Activated CD4-positive, alpha-beta T cell treated with anti-CD3 and anti-CD28 coated beads, Interleukin-2, amount 50 U/mL, for 1 hour (primary cell): ENCODE measurements at places on chromosomes 7 and 10.

DNA sequence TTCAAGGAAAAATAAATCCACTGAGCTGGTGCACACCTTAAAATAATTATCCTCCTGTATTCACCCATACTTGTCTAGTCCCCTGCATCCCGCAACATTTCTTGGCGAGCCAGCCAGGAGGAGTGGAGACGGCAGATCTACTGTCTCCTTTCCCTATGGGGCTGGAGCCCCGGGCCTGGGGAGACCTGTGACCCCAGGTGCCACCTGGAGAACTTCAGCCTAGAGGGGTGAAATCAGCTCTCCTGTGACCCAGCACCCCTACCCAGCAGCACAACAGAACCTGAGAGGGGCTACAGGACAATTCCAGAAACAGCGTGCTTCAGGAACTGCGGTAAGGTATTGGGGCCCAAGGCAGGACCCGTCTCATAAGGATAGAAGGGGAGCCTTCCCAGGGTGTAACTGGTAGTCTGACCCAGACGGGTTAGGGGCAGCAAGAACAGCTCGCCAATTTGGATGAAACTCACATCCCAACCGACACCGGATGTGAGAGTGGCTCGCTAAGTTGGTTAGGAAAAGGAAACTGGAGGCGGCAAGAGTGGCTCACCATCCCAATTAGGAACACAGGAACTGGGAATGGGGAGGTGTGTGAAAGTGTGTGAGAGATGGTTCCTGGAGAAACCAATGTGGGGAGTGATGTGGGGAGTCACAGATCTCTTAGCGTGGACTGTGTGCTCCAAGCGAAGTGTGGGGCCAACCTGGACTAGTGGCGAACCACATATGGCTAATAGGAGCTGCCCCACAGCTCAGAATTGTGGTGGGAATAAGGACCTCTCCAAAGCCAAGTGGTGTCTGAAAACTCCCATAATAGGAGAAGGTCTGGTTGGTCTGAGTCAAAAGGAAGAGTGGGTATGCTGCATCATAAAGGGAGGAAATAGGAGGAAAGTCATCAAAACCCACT is 15.1 kb upstream of the DENND2A start:
- DNase-seq = no peak

GRCh38 chr7:146728141-146728540 is 611.5 kb downstream of the CNTNAP2 start:
- no peak for DNase-seq

- DNase-seq = no peak
Observed at GRCh38 chr7:16084370-16084769, 337.0 kb downstream of the CRPPA start.

DNA sequence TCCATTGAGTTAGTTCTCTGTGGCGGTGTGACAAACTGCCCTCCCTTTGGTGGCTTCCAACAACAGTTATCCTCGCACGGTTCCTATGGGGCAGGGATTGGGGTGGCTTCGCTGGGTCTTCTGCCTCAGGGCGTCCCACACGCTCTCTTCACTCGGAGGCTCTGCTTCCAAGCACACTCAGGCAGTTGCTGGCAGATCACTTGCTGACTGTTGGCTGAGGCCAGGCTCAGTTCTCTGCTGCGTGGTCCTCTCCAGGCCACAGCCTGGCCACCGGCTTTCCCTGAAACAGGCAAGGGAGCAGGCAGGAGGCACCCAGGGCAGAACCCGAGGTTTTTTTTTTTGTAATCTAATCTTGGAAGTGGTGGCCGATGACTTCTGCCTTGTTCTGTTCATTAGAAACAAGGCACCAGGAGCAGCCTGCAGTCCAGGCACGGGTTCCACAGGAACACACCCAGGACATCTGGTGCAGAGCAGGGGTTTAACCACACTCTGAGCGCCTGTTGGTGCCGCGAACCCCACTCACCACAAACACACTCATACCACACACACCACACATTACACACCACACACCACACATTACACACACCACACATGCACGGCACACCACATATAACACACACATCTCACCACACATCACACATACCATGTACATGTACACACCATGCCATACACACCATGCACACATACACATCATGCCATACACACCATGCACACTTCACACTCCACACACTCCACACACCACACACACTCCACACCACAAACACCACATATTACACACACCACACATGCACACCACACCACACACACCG is 112.2 kb downstream of the PTPN20 start:
- no peak for DNase-seq

DNA sequence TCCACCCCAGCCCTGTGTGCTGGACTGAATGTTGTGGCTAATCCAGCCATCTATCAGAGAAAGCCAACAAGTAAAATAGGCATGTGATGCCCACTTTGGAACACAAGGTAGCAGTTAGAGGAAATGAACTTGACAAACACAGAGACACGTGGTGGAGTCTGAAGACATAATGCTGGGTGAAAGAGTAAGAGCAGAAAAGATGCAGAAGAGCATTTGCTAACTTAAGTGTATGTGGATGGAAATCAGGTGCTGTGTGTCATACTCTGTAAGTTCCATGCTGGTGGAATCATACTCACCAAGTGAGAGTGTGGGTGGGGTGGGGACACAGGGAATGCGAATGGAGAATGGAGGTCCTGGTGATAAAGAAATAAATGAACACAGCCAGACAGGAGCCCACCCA is 22.8 kb downstream of the WDFY4 start:
- no peak for DNase-seq

DNA sequence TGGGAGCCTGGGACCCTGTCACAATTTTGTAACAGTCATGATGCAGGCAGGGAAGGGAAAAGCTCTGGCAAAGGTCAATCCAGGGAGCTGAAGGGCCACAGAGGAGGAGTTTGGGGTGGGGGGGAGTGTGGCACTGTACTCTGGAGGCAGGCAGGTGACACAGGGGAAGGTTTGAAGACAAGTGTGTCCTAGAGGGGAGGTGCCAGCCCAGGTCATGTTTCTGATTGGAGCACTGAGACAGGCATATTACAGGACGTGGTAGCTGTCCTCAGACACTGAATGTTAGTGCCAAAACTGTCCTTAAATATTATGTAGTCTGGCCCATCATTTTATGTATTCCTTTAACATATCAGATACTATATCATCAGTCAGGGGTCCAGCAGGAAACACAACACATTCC is 75.6 kb upstream of the LRRC4 start:
- DNase-seq = no peak

GRCh38 chr7:104207348-104207730 is 474 bp downstream of the ORC5 start:
- no peak for DNase-seq

GRCh38 chr7:47483604-47484273 is 98.2 kb downstream of the TNS3 start:
- DNase-seq = no peak

GRCh38 chr7:136728945-136729344 is 139.5 kb upstream of the CHRM2 start:
- DNase-seq = no peak

DNA sequence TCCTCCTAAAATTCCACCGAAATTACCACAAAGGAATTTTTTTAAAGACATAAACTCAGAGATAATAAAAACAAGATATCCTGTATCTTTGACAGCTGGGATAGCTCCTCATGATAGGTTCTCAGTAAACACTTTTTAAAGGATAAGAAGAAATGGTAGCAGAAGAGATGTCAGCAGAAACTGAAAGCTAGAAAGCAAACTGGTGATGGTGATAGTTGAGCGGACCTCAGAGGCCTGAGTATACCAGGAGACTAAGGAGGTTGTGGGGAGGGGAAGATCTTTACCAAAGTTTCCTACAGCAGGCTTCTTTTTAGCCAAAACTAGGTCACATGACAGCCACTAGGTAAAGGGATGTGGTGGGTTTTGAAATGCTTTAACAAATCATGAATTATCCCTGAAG is 22.5 kb downstream of the PCGF5 start:
- DNase-seq = no peak

- DNase-seq = no peak
Observed at GRCh38 chr7:156151078-156151477, 338.8 kb upstream of the SHH start.

DNA sequence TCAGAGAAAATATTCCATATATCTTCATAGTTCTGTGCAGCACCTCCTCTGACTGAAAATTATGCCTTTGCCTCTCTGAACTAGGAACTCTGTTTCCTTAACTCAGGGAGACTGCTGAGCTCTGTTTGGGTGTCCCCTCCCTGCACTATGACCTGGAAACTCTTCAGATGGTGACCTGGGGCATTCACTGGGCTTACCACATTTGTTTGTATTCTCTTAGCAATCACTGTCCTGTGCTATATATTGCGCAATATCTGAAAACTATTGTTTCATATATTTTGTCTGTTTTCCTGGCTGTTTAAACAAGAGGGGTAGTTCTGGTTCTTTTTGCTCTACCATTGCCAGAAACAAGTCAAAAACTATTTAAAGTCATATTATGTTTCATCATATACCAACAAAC is 181.8 kb upstream of the KIAA1217 start:
- DNase-seq = no peak

DNA sequence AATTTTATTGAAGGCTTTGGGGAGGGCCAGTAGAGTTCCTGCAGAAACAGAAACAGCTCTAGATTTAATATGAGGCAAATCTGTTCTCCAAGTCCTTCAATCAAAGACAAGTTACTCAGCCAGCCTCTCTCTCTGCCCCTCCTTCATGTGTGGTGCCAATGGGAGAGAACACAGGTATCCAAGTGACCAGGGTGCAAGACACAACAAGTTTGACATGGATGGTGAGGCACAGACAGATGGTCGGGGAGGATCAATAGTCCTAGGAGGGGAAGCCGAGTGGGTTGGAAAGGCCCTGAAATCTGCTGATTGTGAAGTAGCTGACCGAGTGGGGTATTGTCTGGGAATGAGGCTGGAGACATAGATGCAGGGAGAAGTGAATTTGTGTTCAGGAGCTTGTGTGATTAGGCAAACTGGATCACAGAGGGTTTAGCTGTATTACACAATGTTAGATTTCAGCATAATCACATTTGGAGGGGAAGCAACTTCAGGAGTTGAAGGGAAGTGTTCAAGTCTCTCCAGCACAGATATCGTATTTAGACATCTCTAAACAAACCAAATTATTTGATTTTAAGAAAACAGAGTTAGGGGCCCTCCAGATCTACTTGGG is 1.5 kb downstream of the GIMAP1 start:
- no peak for DNase-seq

GRCh38 chr7:41107330-41107937 is 595.5 kb downstream of the INHBA start:
- DNase-seq = no peak

DNA sequence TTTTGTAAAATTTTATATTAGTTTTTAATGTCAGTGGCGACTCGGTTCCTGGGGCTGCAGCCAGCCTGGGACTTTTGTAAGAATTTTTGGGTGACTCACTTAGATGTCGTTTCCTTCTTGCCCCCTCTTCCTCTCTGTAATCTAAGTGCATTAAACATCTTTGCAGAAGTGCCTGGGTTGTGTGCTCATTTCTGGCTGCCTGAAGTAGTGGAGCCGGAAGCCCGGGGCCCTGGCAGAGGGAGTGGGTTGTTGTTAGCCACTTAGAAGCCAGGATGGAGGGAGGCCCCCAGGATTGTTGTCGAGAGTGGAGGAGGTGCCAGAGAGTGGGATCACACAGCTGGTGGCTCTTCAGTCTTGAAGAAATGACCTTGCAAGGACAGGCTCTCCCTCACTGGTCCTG is 11.0 kb upstream of the TRIM8 start:
- DNase-seq = no peak

DNA sequence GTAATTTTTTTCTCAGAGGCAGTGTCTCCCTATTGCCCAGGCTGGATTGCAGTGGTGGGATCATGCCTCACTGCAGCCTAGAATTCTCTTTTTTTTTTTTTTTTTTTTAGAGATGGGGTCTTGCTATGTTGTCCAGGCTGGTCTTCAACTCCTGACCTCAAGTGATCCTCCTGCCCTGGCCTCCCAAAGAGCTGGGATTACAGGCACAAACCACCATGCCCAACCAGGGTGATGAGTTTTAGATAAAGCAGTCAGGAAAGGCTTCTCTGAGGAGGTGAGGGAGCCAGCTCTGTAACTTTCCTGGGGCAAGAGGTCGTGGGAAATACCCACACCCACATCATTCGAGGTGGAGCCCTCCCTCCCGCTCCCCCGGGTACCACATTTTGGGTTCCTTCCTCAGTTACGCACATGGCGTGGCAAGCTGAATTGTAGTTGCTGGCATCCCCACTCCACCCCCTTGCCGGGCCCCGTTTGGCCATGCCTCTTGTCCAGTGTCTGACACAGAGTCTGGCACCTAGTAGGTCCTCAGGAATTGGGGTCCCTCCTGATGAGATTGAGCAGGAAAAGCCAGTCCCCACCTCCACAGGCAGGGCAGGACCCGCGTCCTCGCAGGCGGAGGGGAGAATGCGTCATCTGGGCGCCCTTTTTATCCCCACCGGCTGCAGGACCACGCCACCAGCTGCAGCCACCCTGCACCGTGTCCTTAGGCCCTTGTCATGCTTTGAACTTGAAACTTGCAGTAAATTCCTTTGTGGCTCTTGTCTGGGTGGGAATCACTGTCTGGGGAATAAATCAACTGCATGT is 43.4 kb downstream of the CLIP2 start:
- no peak for DNase-seq
